Glutamatergic neuron (in vitro differentiated cells): ENCODE measurements at places on chromosomes 2 and 18. TPM values are rescaled to one million over a fixed set of nuclear protein-coding genes. Genes with fewer than 3 reads are reported as not detected.

DNA sequence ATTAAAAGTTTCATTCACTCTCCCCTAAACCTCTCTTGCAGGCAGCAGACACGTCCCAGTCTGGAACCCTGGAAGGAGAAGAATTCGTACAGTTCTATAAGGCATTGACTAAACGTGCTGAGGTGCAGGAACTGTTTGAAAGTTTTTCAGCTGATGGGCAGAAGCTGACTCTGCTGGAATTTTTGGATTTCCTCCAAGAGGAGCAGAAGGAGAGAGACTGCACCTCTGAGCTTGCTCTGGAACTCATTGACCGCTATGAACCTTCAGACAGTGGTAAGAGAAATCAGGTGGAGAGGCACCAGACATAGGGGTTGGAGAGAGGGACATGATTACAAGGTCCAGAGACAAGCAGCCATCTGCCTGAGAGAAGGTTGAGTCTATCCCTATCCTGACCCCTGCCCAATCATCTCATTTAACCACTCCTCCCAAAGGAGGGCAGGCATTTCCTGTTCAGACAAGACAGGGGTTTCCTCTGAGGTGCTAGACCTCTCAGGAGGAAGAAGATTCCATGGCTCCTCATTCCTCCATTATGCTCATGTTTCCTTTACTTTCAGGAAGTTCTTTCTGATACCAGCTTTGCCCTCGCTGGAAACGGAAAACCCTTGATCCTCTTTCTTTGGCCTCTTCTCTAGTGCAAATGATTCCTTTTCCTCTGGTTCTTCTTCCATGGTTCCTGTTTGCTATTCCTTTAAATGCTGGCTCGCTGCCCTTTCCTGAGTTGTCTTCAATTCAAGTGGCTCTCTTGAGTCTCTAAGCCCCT lies 15.1 kb downstream of the PLCD4 start:
- DNase-seq, result no peak

- DNase-seq, result no peak
Measured at GRCh38 chr2:175490360-175490791, 308.9 kb upstream of the ATP5MC3 start.

GRCh38 chr2:46072101-46072820 lies 224.9 kb upstream of the EPAS1 start:
- DNase-seq, result no peak

- DNase-seq, result no peak
Measured at GRCh38 chr2:33730193-33730592, 131.1 kb upstream of the FAM98A start.

GRCh38 chr2:127428815-127429109 lies 10.5 kb downstream of the PROC start:
- DNase-seq, result no peak

GRCh38 chr18:60943297-60943696 lies 389.9 kb upstream of the CDH20 start:
- no peak for DNase-seq

DNA sequence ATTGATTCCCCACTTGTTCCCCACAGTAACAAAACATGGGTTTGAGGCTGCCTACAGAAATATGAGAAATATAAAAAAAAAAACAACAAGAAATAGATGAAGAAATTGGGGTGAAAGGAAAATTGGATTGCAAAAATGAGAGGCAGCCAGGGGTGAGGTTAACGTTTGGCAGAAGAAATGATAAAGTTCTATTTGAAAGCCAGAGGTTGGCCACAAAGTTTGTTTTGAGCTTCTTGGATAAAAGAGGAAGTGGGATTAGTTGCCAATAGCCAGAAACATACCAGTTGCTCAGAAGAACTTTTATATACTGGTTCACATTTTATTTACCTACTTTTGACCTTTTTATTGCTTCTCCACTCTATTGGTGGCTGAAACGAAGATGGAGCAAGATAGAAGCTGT lies 67.5 kb downstream of the FASTKD2 start:
- no peak for DNase-seq

DNA sequence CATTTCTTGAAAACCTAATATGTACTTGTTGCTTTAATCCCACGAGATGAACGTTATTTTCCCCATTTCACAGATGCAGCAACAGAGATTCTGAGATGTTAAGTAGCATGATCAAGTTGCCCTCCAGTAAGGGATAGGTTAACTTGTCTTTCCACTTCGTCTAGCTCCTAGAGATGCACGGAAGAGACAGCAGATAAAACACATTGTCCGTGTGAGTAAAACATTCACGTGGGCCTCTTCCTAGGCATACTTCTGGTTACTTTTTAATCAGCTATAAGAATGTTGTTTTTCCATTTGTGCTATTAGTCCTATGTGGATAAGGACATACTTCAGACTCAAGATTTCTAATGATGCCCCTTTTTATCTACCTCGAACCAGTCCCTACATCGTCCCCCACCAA lies 1.2 kb upstream of the ARHGAP28 start:
- no peak for DNase-seq

GRCh38 chr2:96093528-96093927 lies 22.8 kb downstream of the ADRA2B start:
- DNase-seq, result no peak

GRCh38 chr2:49687918-49688317 lies 533.6 kb upstream of the FSHR start:
- DNase-seq, result no peak

GRCh38 chr2:190746971-190747761 lies 98.3 kb downstream of the NAB1 start:
- DNase-seq, result no peak

DNA sequence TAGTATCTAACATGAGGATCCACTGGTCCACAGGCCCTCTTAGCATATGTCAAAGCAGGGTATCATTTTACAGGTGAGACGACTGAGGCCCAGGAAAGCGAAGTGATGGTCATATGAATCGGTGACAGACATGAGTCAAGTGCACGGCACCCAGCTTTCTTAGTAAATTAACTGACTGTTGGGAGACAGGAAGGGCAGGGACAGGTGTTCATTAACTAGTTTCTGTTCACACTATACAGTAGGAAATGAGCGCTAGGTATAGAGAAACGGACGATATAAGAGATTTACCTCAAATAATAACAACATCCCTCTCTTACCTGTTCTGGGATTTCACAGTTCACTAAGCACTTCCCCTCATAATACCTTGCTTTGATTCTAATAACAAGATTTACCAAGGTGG lies 1.7 kb upstream of the SMARCAL1 start:
- DNase-seq, result no peak

DNA sequence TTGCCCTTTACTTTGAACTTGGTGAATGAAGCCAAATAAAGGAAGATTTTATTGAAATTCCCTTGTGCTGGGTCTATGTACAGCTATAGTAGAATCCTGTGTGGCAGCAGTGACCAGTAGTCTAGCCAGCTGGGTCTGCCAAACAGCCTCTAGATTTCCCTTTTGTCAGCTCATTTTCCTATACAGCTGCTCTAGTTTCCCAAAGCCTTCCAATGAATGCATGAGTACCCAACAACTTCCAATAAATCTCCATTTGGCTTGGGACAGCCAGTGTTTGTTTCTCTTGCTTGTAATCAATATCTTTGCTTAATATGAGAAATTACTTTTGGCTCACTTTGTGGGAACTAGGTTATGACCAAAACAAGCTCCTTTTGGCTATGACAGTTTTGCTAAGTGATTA lies 43.6 kb downstream of the SCN9A start:
- DNase-seq, result no peak

GRCh38 chr2:137357634-137358033 lies 592.3 kb downstream of the THSD7B start:
- DNase-seq, result no peak

DNA sequence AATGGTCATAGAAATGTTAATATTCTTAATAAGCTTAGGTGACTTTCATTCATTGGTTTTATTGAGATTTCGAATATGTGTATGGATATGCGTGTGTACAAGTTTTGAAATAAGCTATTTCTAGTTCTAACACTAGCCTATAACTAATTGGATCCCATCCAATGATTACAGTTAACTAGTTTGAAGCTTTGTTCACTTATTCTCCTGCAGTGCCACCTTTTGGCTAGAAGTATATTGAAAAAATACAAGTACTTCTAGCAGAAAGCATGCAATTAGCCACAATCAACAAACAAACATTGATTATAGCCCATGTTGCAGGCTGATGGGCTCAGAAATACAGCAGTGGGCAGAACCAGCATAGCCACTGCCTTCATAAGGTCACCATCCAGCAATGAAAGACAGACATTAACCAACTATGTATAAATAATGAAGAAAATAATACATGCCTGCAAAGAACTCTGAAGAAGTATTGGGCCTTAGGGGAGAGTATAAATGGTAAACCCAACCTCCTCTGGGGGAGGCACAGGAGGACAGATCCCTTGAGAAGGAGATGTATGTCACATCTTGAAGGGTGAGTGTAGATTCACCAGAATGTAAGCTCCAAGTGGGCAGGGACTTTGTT lies 5.1 kb upstream of the PIEZO2 start:
- DNase-seq, result no peak

DNA sequence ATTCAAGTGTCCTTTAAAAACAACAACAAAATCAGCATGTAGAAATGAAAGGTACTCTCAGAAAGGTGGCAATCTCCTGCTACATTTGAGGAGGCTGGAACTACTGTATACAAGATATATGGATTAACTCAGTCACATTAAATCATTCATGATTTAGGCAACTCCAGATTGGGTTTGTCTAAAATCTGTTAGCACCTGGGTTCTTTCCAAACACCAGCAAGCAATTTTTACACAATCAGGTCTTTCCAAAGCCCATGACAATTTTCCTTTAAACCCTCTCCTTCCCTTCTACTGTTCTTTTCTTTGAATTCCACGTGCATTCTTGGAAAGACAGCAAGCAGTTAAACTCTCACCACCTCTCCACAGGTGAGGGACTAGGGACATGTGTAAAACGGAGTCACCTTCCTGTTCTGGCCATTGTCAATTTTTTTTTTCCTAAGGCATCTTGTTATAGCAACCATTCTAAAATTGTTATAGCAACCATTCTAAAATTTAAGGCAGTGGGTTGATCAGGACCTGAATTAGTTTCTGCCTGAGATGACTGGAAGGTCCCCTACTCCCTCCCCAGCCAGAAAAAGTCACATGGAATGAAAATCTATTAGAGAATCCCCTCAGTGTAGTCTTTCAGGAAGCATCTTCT lies 113.9 kb downstream of the ANKRD44 start:
- DNase-seq, result no peak

- peak; percentile 20 for DNase-seq
Measured at GRCh38 chr18:9708434-9709303, 568 bp downstream of the RAB31 start.

- no peak for DNase-seq
Measured at GRCh38 chr2:207777124-207777523, 7.4 kb upstream of the FZD5 start.

DNA sequence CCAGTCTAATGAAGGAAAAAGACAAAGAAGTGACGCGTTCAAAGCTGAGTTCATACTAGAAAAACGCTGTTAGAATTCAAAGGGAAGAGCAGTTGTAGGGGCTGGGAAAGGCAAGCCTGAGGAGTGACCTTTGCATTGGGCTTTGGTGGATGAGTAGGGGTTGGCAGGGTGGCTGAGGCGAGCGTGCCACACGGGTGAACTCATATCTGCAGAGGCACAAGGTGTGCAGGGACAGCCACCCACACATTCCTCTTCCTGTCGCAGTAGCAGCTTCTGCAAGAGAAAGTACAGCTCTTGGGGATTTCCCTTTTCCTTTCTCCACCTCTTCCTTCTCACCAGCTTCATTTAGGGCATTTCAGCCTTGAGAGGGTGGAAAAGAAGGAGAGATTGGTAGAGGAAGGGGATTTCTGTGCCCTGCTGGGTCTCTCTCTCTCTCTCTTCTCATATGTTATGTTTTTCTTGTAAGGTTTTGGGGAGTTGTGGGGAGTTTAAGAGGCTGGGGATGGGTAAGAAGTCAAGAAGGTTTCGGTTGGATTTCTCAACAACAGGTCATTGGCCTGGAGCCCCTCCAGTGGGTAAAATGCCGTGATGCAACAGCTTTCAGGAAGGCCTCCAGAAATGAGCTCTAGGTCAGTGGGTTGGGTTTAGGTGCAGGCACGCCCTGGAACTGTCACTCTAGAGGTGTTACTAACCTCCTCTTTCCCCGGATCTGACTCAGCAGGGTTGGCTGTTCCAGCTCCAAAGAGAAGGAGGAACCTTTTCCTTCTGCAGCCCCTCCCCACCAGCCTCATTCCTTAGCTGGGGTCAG lies 40.1 kb downstream of the ODC1 start:
- DNase-seq, result no peak

DNA sequence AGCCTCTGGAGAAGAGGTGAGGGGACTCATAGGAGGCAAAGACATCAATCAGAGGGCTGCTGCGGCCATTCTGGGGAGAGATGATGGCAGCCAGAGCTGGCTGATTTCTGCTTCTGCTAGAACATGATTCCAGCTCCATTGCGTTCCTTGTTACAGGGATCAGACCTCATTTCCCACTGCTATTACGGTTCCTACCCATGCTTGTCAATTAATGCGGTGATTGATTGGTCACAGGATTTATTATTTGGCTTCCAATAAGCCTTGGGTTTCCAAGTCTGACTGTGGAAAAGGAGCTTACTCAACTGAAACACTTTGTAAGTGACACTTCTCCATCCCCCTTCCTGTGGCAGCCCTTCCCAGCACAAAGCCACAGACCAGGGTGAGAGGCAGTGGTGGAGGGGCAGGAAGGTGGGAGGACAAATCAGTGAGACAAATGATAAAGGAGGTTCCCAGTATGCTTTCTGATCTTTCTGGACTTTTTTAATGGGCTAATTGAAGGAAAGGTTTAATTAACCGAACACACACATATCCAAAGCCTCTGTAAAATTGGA lies 26.8 kb upstream of the CTLA4 start:
- no peak for DNase-seq

DNA sequence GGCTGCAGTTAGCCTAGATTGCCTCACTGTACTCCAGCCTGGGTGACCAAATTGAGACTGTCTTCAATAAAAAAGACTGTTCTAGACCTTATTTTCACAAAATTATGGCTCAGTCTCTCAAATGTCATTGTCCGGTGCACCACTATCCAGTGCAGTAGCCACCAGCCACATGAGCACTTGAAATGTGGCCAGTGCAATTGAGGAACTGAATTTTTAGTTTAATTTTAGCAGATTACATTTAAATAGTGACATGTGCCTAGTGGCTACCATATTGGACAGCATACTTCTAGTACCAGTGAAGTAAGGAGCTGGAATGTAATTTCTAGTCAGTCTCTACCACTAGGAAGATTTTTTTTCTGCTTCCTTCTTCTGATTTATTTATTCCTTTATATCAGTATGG lies 39.4 kb downstream of the KCMF1 start:
- no peak for DNase-seq

GRCh38 chr18:3593904-3594759 lies 144.2 kb downstream of the TGIF1 start:
- peak; percentile 84 for DNase-seq

The RELCH gene
- total RNA-seq, result 44.6 TPM

The ABCG5 gene
- not detected for total RNA-seq

The C2orf81 gene
- total RNA-seq, result 3.7 TPM

The RNMT gene
- total RNA-seq, result 42.8 TPM

The ANKRD30BL gene
- total RNA-seq, result 0.29 TPM

The STARD6 gene
- total RNA-seq, result not detected

The IL1A gene
- not detected for total RNA-seq

The KCNIP3 gene
- 7.3 TPM for total RNA-seq

The PSTPIP2 gene
- total RNA-seq, result 0.20 TPM

The RAMP1 gene
- total RNA-seq, result 7.6 TPM

The POTEI gene
- total RNA-seq, result 1.4 TPM

The SLC5A7 gene
- 0.27 TPM for total RNA-seq

The ASB18 gene
- not detected for total RNA-seq

The CASP8 gene
- total RNA-seq, result not detected

The FAM124B gene
- 1.3 TPM for total RNA-seq
